ENCODE measurements at places on chromosomes 1 and 21.
A peak's percentile ranks its signal among the peaks of the same experiment; 100 is the strongest.

GRCh38 chr21:29256126-29256910, 42.4 kb upstream of the BACH1 start:
- no peak for DNase-seq

DNA sequence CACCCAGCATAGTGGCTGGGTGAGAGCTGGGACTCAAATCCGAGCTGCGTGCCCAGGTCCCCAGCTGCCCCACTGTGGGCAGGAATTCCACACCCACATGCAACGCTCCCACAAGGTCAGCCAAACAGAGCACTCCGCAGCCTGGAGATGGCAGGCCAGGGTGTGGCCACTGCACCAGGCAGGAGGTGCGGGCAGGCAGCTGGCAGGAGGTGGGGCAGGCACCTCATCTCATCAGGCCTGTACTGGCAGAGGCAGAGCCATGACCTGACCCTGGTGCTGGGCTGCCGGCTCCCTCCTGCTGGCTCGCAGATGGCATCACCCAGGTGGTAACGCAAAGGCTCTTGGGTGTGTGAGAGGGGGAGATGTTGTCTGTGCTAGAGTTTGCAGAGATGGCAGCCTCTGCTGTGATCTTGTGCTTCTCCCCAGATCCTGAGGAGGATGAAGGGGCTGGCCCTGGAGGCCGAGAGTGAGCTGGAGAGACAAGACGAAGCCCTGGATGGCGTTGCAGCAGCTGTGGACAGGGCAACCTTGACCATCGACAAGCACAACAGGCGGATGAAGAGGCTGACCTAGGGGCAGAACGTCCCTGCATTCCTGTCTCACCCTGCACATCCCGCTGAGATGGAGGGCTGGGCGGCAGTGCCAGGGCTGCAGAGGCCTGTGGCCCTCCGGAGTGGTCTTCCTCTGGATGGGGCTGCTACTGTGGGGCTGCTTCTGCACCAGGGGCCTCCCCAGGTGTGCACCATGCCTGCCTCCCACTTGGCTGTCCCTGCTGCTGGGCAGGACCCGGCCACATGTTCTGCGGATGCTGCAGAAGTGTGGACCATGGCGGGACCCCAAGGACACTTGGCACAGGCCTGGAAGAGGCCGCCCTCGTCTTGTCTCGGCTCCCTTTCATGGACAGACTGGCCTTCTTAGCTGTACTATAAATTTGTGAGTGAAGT, 35.1 kb upstream of the PRSS38 start:
- DNase-seq, result no peak

- DNase-seq, result peak; percentile 46
These were observed 9.2 kb downstream of the IKBKE start for GRCh38 chr1:206479183-206480125.

GRCh38 chr1:115153966-115154557, 64.8 kb upstream of the TSPAN2 start:
- DNase-seq, result no peak

- no peak for DNase-seq
These were observed at the start of gene KAZN for GRCh38 chr1:14598498-14599182. TSS of gene KAZN (plus strand) at chr1:14598685.

GRCh38 chr1:69088571-69088970, 479.2 kb upstream of the LRRC7 start:
- DNase-seq, result no peak

GRCh38 chr1:242747233-242747632, 222.7 kb upstream of the PLD5 start:
- no peak for DNase-seq

- DNase-seq, result no peak
These were observed 231.2 kb upstream of the LYPLAL1 start for GRCh38 chr1:218942431-218942830.

GRCh38 chr21:30962013-30962412, 76.3 kb downstream of the KRTAP19-8 start:
- DNase-seq, result no peak

- DNase-seq, result no peak
These were observed at the start of gene KCNA2 for GRCh38 chr1:110605901-110606656. TSS of gene KCNA2 (minus strand) at chr1:110606358. CDS start at chr1:110604782, 1,576 bp downstream.

DNA sequence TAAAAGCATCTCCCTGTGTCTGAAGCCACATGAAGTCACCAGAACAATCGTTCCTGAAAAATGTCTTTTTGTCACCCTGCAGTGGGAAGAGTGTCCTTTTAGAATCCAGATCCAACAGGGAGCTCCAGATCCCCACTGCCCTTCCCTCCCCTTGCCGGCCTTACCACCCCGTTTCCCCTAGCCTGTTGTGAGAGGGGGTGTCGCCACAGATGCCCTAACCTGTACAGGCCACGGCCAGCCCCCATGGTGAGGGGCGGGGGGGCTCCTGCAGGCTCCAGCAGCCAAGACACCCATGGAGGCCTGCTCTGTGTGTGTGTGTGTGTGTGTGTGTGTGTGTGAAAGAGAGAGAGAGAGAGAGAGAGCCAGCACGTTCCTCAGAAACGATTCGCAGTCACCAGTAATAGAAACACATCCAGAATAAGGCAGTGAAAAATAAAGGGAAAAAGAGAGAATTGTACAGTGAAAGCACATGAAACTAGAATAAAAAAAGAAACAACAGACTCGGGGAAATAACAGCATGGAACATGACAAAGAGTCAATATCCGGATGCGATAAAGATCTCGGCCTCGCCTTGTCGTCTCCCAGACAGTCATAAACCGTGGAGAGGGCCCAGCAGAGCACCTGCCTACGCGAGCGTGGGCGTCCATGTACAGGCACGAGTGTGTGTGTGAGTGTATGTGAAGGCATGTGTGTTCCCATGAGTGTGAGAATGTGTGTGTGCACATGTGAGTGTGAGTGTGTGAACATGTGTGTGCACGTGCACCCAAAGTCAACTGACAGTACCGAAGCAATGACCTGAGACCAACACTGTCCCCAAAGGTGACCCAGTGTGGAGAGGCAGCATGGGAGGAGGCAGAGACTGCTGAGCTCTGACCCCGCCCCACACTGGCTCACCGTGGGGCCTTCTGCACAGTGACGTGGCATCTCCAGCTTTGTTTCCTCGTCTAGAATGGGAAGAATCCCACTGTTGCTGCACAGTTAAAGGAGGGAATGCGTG, 303.8 kb downstream of the NPHP4 start:
- DNase-seq, result peak; percentile 6

DNA sequence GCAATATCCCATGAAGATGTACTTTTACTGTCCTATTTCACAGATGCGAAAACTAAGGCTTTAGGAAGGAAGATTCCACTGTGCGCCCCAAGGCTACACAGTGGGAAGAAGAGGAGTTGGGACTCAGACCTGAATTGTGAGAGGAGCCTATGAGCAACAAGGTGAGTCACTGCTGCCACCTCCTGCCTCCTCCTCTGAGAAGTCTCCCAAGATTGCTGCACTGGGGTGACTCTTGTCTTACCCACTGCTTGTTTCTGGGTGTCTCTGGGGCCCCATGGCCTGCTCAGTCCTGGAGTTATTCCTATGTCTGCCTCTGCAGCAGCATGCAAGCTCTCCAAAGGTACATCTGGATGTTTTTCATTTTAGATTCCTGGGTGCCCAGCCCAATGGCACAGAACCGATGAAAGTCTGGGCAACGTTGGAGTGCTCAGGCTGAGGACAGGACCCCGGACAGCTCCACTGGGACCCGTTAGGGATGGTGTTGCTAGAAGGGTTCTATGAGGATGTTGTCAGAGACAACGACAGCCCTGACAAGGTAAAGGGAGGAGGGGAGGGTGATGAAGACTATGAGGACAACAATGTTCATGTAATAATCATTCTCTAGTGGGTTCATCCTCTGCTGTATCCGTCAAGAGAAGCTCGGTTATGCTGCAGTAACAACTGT, 11.0 kb upstream of the C1QA start:
- DNase-seq, result no peak

GRCh38 chr21:45982758-45983648, 1.4 kb downstream of the COL6A1 start:
- no peak for DNase-seq

DNA sequence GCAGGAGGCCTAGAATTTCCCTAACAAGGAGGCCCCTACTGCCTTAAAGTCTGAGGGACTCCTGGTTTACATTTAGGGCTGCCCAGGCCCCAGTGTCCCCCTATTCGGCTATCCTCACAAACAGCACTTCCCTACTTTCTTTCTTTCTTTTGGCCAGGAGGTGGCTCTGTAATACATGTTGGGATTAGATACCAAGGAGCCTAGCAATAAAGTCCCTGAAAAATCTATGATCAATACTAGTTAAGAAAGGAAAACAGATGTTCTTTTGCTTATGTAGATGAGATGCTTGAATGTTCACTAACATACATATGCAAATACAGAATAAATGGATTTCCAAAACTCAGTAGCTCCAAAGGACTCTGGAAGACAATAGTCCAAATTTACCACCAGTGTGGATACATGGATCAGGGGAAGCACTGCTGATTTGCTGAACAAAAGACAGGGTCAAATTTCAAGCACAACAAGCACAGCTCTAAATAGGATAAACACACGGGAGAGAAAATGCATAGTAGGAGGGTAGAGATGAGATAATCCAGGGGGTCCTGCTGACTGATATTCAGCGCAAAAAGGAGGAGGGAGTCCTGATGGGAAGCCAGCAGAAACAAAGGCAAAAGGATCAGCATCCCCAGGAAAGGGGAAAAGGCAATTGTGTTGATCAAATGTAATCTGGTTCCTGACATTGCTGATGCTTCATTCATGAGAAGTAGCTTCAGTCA, 240.0 kb downstream of the NUF2 start:
- no peak for DNase-seq

DNA sequence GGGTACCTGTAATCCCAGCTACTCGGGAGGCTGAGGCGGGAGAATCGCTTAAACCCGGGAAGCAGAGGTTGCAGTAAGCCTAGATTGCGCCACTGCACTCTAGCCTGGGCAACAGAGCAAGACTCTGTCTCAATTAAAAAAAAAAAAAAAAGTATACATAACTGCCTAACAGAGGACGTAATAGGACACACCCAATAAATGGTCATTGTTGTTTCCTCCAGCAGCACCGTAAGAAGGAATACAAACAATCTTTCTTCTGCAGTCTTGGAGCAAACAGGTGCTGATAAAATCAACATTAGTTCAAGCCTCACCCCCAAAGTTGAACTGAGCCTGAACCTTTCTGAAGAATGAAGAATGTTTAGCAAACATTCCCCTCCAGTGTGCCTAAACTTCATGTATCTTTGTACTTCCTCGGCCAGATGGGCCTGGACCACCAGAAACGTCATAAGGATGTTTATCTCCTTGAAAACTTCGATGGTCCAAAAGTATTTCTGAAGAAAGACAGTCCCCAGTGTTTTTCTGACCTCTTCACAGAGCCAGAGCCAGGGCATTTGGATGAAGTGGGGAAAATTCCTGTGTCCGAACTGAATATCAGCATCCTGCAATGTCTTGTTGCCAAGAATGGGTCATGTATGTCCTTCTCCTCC, 136.8 kb upstream of the F3 start:
- no peak for DNase-seq

DNA sequence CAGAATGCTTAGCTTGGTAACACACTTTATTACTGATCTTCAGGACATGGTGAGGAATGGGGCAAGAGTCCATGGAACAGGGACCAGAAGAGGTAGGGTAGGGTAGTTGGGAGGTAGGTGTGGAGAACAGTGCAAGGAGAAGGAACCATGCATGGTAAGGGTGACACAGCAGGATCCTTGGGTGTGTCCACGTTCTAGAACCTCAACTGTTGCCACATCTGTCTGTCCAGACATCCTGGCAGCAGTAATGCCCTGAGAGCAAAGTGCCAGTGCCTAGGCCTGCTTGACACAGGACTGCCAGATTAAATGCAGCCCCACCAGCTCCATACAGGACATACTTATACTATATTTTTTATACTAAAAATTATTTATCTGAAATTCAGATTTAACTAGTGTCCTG, 13.9 kb downstream of the DMAP1 start:
- DNase-seq, result no peak

- DNase-seq, result no peak
These were observed 89.5 kb downstream of the NEK7 start for GRCh38 chr1:198246337-198246736.

DNA sequence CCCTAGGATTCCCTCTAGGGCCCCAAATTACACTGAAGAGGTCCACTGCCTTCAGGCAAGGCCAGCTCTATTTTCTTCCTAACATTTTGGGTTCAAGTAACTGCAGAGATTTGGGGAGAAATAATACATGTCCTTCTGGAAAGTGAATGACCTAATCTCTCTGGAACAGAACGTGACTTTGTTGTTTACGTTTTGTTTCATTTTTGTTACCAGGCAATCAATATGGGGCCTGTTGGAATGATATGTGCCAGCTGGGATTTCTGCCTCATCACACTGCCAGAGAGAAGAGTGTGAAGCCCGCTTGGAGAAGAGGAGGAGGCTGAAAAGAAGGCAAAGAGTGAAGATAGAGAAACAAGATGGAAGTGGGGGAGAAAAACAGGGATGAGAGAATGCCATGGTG, 116.7 kb downstream of the FASLG start:
- DNase-seq, result no peak

- no peak for DNase-seq
These were observed 28.3 kb upstream of the BTG2 start for GRCh38 chr1:203276916-203277545.

GRCh38 chr1:31663622-31664452, 19.2 kb upstream of the PEF1 start:
- peak; percentile 33 for DNase-seq

- DNase-seq, result no peak
These were observed 201.5 kb upstream of the COL11A1 start for GRCh38 chr1:103309786-103310185.

- DNase-seq, result no peak
These were observed 51.4 kb downstream of the DPYD start for GRCh38 chr1:97869441-97869840.

DNA sequence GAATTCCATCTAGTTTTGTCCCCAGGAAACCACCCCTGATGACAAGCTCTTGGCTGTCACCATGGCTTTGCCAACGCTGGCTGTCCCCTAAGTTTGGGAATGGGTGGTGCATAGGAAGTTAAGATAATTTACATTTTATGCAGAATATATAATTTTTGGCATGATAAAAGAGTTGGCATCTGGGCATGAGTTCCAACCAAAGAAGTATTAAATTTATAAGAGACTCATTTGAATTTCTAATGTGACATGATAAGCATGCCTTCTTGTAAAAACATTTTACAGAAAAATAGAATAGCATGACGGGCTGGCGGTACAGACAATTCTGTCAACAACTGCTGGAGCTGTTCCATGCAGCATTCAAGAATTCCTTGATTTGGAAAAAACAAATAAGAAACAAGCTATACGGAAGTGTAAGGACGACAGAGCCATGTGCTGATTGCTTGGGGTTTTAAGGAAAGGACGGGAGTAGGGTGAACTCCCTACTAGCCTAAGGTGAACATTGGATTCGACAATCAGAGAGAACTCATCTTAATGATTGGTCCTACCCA, 106.8 kb upstream of the C1orf21 start:
- DNase-seq, result no peak

GRCh38 chr1:110490791-110491451, 28.1 kb downstream of the KCNA10 start:
- DNase-seq, result no peak

Data from central memory CD4-positive, alpha-beta T cell (primary cell).